NCI-H1417 treated with DMSO at 0.1 percent for 48 hours (cell line): ENCODE measurements at places on chromosomes 11 and 22.

DNA sequence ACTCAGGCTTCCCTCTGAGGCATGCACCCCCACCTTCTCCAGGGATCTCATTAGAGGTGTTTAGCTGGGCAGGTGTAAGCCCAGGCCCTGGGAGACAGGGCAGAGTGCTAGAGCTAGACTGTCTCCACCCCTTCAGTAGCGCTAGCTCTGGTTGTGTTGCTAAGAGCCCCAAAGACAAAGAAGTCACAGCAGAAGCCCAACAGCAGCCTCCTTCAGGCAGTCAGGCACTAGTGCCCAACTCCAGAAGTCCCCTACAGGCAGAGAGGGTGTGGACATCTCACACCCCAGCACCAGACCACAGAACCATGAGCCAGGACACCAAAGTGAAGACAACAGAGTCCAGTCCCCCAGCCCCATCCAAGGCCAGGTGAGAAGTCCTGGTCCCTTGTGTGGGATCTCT lies at the start of gene CNGA4:
CNGA4 (plus strand) TSS at position 188 of the 400 bp plus-strand sequence; CDS start at position 306, 118 bp downstream.
- DNase-seq: no peak

- peak; percentile 50 for DNase-seq
Measured at GRCh38 chr11:78715639-78716311, 141.1 kb upstream of the NARS2 start.

DNA sequence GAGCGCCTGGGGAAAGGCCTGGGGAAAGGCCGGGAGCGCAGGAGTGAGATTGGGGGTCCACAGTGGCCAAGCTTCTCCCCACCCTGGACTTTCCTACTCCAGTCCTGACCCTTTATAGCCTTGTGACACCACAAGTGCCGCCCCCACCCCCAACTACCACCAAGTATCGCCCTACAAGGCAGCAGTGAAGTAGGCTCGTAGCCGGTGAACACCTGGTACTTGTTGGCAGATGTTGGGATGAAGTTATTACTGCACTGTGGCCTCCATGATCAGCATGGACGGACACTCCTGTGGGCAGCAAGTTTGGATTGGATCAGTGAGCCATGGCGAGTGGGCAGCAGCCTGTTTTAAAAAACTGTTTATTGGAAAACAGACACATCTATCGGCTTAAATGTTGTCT lies 45.0 kb downstream of the EIF3F start:
- no peak for DNase-seq

DNA sequence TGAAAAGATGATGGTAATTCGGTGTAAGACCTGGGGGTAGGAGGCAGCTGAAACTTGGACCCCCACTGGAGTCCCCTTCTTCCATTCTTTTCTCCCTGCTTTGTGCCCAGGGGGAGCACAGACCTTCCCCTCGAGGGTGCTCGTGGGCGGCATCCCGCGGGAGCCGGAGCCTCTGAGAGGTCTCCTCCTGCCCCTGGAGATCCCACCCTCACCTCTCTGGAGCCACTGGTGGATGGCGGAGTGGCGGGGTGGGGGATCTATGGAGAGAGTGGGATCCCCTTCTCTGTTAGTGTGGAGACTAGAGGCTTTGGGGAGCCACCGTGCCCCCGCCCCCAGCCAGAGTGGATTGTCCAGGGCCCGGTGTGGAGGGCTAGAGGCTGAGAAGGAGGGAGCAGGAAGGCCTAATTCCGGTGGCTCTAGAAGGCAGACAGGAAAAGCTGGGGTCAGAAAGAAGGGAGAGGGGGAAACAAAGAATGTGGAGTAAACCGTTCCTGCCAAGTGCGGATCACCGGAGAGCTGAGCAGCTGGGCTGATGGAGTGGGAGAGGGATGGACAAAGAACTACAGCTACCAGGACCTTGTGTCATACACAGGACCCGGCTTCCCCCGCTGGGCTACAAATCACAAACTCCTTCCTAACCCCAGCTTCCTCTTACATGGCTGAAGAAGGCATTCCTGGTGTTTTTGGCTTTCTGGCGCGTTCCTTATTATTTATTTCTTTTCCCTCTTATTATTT lies 41.9 kb downstream of the KCNJ1 start:
- no peak for DNase-seq

DNA sequence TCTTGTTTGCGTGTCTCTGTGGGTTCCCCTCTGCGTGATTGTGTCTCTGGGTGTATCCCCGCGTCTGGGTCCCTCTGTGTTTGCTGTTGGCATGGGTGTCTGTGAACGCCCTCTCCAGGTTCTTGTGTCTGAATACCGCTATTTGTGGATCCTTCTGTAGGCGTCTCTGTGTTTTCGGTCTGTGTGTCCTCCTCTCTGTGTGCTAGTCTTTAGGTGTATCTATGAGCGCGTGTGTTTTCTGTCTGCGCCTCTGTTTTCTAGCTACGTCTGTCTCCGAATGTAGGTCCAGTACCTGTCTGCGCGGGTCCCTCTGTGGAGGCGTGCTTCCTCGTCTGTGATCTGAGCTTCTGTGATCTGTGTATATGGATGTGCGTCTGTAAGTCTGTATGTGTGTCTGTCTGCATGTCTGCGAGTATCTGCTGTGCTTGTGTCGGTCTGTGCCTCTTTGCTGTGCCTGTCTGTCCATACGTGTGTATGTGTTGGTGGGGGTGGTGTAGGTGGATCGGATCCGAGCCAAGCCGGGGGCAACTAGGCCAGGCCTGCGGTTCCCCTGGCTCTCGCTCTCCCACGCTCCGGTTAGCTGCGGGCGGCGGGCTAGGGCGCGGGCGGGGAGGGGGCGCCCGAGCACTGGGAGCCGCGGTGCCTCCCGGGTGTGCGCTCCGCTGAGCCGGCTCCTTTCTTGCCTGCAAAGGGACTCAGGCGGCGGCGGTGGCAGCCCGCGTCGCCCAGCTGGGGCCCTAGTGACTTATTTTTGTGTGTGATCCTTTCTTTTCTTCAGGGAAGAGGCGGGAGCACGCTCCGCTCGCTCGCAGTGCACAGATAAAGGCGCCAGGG lies 105.3 kb upstream of the E2F8 start:
- no peak for DNase-seq

DNA sequence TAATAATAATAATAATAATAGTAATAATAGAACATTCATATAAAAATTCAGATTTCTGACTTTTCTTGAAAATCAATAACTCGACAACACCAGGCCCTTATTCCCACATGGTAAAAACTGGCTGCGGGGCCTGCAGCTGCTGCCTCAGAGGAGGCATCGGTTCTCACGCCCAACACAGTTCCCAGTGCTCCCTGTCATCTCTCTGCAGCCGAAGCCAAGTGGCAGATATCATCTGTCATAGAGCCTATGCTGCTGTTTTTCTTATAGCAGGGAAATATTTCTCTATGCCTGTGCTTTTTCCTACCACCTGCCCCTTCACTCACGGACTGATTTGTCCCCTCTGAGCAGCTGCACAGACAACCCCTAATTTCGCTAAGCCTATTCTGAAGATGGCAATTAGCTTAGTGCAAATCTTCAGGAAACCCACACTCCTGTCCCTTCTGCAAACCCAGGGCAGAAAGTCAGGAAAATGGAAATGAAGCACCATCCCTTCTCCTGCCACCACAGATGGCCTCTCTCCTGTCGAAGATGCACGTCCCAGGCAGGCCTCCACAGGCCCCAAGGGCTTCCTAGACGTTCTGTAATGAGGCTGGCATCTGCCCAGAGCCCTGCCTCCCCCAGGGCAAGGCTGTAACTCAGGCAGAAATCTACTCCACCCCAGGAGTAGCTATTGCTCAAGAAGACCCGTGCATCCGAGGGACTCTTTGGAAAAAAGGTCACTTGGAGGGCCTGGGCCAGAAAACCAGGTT lies 66.7 kb downstream of the SYN3 start:
- DNase-seq: no peak
